ENCODE measurements at places on chromosomes 3 and 15.
A peak's percentile ranks its signal among the peaks of the same experiment; 100 is the strongest.

DNA sequence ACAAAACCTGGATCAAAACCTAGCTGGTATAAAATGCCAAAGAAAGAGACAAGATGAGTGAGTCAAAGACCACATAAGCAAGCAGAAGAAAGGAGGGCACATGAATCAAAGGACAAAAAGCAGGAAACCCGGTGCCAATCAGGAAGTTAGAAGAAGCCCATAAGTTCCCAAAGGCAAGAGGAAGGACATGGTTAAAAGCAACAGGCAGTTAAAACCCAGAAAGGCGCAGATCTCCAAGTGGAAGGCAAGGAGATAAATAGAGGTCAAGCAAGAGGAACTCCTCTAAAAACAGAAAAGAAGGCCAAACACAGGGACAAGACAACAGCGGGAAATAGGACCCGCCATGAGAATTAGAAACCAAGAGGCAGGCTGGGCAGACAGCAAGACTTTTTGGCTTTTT is 4.4 kb downstream of the TMOD2 start:
- DNase-seq, result peak; percentile 67

DNA sequence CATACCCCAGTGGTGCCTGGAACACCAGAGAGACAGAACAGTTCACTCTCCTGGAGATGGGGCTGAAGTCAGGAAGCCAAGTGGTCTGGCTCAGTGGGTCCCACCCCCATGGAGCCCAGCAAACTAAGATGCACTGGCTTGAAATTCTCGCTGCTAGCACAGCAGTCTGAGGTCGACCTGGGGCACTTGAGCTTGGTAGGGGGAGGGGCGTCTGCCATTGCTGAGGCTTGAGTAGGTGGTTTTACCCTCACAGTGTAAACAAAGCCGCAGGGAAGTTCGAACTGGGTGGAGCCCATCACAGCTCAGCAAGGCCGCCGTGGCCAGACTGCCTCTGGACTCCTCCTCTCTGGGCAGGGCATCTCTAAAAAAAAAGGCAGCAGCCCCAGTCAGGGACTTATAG is 272.0 kb downstream of the KLF13 start:
- no peak for DNase-seq

DNA sequence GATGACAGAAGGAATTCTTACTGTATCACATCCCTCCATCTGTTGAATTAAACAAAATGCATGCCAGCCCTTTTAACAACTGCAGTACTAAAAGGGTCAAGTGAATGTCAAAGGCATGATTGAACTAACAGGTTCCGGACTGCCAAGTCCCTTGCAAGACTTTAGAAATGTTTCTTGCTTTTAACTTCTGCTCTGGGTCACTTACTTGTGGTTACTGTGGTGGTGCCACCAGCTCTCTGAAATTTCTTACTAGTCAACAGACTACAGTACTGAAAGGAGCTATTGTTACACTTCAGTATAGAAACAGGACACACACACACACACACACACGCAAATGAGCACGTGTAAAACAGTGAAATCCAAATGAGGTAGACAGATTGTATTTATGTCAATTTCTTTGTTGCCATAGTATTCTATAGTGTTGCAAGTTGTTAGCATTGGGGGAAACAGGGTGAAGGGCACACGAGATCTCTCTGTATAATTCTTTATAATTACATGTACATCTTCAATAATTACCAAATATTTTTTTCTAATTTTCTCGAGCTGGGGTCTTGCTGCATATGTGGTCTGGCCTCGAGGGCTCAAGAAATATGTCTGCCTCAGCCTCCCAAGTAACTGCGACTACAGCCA is 79.9 kb upstream of the SLC25A26 start:
- DNase-seq, result no peak

DNA sequence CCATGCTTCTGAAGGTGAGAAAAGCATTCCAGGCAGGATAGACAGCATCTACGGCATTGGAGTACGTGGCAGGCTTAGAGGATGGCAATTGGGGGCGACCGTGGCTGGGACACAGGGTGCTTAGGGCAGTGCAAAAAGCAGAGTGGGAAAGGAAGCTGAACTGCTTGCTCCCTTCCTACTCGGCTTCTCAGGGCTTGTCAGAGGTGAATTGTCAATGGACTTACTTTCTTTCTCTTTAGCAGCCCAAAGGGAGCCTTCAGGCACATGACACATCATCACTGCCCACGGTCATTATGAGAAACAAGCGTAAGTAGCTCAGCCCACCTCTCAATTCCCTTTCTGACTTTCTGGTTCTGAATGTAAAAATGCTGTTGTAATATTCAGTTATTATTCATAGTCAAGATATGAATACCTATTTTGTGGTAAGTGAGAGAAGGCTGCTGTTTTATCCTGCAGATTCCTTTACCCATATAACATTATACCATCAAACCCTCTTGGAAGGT is 84.3 kb downstream of the KLHL25 start:
- DNase-seq, result no peak

GRCh38 chr15:63226155-63226883 is 36.9 kb downstream of the RAB8B start:
- DNase-seq, result peak; percentile 15

DNA sequence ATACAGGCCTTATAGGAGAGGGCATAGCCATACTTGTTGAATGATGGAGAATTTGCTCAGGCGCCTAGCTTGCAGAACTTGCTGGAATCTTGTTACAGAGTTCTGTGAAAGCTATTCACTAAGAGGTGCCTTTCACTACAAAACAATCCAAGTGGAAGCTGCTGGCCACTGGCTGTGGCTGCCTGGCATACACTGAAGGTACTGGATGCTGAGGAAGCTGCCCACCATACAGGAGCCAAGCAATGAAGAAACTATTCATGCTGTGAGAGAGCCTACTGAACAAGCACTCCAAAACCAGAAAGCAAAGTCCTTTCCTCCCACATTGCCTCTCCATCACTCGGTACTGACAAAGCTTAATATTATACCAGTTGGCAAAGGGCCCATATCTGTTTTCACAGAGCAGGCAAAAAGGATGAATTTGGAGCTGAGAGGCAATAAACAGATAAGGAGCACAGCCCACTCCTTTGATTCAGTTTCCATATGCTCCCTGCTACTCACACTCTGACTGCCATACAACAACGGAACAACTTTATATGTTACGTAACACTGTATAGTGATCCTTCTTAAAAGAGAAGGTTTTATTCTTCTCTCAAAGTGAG is 192.6 kb upstream of the ALCAM start:
- no peak for DNase-seq

- no peak for DNase-seq
Observed at GRCh38 chr3:127217596-127218453, 24.9 kb downstream of the PRR23E start.

GRCh38 chr3:182413682-182414081 is 379.6 kb upstream of the ATP11B start:
- no peak for DNase-seq

All from NB4 (cell line).